ENCODE measurements at places on chromosomes 5 and 9. TPM values are rescaled to one million over a fixed set of nuclear protein-coding genes. Genes with fewer than 3 reads are reported as not detected.

Gene PLAA
- total RNA-seq = 11.2 TPM

Gene PCYOX1L
- total RNA-seq = 5.6 TPM

Gene SEPTIN8
- 27.7 TPM for total RNA-seq

Gene SHC3
- 6.9 TPM for total RNA-seq

Gene DRD1
- not detected for total RNA-seq

Gene ADCY2
- 0.52 TPM for total RNA-seq

Gene MCTP1
- total RNA-seq = 3.6 TPM

Gene SAXO1
- total RNA-seq = not detected

Gene ARHGAP26
- 12.5 TPM for total RNA-seq

Gene ADAMTS19
- 1.3 TPM for total RNA-seq

Gene TICAM2
- total RNA-seq = 1.6 TPM

Gene FBP2
- 3.1 TPM for total RNA-seq

Gene DMRTA1
- total RNA-seq = 3.3 TPM

Gene PDCD1LG2
- 0.99 TPM for total RNA-seq

DNA sequence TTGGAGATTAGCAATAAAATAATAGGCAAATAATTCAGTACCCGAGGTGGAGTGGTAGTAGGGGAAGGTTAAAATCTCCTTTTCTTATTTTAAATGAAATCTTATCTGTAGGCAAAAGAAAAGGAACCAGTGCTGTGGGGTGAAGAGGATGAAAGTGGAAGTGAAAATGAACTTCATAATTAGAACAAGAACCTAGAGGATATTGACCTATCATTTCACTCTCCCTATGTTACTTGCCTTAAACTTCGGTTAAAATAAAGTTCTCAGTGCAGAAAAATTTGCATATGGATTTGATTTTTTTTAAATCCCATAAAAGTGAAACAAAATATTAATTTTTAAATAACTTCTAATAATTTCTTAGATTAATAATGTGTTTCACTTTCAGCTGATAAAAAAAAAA, 1094.9 kb upstream of the C9orf72 start:
- no peaks in the 10 kb centered on the region for H3K4me1 ChIP-seq
- H3K36me3 ChIP-seq = no peaks in the 10 kb centered on the region
- DNase-seq = no peak
- H3K27me3 ChIP-seq = no peaks in the 10 kb centered on the region

DNA sequence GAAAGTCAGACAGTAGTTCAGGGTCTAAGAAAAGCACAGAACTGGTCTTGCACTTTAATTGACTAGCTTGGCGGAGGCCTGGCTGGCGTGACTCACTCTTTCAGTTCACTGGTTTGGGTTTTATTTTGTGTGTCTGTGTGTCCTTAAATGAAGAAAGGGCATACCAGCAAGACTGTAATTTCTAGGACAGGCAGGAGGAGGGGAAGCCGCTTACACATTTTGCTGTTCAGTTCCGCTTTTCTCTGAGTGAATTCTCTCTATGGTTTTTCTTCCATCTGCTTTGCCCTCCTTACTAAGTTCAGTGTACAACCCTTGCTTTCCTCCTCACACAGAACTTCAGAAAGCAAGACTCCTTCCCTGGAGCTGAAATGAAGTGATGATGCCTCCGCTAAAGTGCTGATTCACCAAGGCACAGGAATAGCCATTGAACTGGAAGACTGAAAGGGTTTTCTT, 150.8 kb downstream of the MEF2C start:
- no peaks in the 10 kb centered on the region for H3K4me1 ChIP-seq
- H3K36me3 ChIP-seq = no peaks in the 10 kb centered on the region
- no peak overlapping the region for H3K27ac ChIP-seq
- DNase-seq = no peak

- peaks cover 67% of the 10 kb centered on the region for H3K4me1 ChIP-seq
- no peak overlapping the region for H3K27ac ChIP-seq
- H3K27me3 ChIP-seq = no peaks in the 10 kb centered on the region
- DNase-seq = no peak
Measured at GRCh38 chr5:177310332-177310731, 1.4 kb downstream of the MXD3 start.

GRCh38 chr5:74422671-74423070, 217.9 kb downstream of the ENC1 start:
- H3K27me3 ChIP-seq = no peaks in the 10 kb centered on the region
- no peak overlapping the region for H3K4me3 ChIP-seq
- H3K27ac ChIP-seq = no peak overlapping the region

- H3K36me3 ChIP-seq = no peaks in the 10 kb centered on the region
- H3K27ac ChIP-seq = peak overlapping the region; percentile 93
- H3K4me1 ChIP-seq = peaks cover 36% of the 10 kb centered on the region
- no peak for DNase-seq
- H3K4me3 ChIP-seq = no peak overlapping the region
Measured at GRCh38 chr5:149999359-149999758, 1.1 kb downstream of the TIGD6 start.

DNA sequence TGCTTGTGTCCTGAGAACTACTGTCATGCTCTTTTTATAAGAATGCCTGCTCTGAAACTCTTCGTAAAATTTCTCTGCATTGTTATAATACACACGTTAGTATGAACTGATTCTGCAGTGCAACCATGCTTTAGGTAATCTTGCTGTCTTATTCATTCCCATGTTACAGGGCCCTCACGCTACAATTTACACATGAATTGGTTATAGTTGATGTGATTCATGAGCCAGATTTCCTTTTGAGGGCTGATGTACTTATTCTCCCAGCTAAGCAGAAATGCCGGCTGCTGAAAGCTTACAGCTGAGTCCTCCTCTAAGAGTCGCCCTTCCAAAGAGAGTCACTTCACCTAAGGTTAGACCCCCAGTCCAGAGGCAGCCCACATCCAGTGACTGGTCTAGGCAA, 233.5 kb upstream of the PCSK5 start:
- no peak overlapping the region for H3K27ac ChIP-seq
- H3K4me3 ChIP-seq = no peak overlapping the region
- no peaks in the 10 kb centered on the region for H3K27me3 ChIP-seq

- H3K4me1 ChIP-seq = no peaks in the 10 kb centered on the region
- no peaks in the 10 kb centered on the region for H3K27me3 ChIP-seq
- no peak for DNase-seq
- H3K27ac ChIP-seq = no peak overlapping the region
- H3K36me3 ChIP-seq = no peaks in the 10 kb centered on the region
Measured at GRCh38 chr9:119398350-119398749, 29.1 kb upstream of the BRINP1 start.

GRCh38 chr9:38294220-38294960, 98.1 kb upstream of the ALDH1B1 start:
- no peaks in the 10 kb centered on the region for H3K27me3 ChIP-seq
- H3K4me3 ChIP-seq = no peak overlapping the region
- H3K4me1 ChIP-seq = peaks cover 30% of the 10 kb centered on the region

DNA sequence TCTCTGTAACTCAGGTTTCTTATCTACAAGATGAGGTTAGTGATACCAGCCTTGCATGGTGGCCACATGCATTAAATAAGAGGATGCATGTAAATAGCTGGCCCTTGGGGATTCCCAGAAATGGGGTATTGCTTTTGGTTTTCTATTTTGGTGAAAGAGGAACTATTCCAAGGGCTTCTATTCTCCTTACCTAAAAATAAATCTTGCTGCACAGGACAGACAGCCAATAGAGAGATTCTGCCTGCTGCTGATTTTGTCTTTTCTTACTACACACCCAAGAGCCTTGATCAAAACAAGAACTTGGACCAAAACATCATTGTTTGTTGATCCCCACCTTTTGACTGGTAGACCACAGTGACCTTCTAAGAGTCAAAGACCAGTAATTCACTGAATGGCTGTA, 161.8 kb downstream of the PJA2 start:
- H3K4me3 ChIP-seq = no peak overlapping the region
- H3K4me1 ChIP-seq = no peaks in the 10 kb centered on the region
- H3K27ac ChIP-seq = no peak overlapping the region
- DNase-seq = no peak

GRCh38 chr9:35948901-35949318, 9.0 kb downstream of the OR2S2 start:
- H3K27ac ChIP-seq = no peak overlapping the region
- no peaks in the 10 kb centered on the region for H3K36me3 ChIP-seq
- DNase-seq = no peak
- H3K27me3 ChIP-seq = no peaks in the 10 kb centered on the region
- H3K4me3 ChIP-seq = no peak overlapping the region

DNA sequence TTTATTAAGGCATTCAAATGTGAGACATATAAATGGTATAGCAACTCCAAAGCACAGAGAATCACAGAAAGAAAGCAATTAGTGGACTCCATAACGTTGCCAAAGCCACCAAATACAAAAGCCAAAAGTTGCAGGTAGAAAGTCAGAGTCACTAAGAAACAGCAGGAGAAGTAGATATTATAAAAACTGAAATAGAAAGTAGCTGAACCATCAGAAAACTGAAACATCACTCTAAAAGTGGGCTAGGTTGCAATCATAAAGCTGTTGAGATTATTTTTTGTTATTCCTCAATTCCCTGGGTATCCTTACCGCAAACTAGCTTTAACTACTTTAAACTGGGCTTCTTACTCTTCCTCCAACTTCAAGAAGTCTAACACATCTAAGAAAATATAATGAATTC, 108.1 kb upstream of the ARRDC3 start:
- H3K4me1 ChIP-seq = no peaks in the 10 kb centered on the region
- no peak overlapping the region for H3K4me3 ChIP-seq
- no peaks in the 10 kb centered on the region for H3K36me3 ChIP-seq
- H3K27me3 ChIP-seq = no peaks in the 10 kb centered on the region
- no peak for DNase-seq

DNA sequence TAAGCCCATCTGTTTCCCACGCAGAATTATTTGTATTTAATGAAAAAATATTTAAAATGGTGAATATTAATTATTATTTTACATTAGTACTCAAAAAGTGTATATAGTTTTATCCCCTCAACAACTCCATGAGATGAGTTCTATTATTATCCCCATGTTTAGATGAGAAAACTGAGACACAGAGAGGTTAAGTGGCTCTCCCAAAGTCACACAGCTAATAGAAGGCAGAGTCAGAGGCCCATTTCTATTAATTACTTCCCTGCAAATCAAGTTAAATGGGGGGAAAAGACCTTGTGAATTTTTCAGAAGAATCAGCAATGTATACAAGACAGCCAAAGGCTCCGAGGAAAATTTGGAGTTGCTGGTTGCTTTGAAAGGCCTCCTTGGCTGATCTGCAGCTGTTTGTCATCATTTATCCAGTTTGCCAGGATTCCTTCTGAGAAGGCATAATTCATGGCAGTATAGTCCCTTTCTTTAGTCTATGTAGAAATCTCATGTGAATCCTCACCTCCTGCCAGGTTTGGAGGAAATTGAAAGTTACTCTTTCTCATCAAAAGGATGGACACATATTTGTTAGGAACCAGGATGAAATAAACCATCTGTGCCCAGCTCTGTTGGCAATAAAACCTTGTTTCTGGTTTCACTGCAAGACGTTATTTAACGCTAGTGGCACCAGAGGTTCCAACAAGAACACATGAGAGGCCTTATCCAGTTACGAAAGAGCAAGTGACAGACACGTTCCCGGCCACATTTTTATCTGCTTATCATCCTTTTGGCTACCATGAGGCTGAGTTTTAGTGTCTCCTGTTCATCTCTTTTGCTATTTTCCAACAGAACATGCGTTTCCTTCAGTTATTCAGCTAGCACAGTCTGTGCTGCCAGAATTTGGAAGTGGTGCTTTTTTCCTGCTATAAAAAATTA, 621 bp downstream of the FYB1 start:
- DNase-seq = no peak
- H3K27me3 ChIP-seq = no peaks in the 10 kb centered on the region
- no peak overlapping the region for H3K4me3 ChIP-seq
- H3K4me1 ChIP-seq = no peaks in the 10 kb centered on the region
- no peak overlapping the region for H3K27ac ChIP-seq

DNA sequence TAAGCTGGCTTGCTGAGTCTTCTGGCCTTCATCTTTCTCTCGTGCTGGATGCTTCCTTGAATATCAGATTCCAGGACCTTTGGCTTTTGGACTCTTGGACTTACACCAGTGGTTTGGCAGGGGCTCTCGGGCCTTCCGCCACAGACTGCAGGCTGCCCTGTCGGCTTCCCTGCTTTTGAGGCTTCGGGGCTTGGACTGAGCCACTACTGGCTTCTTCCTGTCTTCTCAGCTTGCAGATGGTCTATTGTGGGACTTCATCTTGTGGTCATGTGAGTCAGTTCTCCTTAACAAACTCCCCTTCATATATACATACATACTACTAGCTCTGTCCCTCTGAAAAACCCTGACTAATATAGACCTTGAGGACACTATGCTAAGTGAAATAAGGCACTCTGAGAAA, 78.3 kb upstream of the SSBP2 start:
- H3K4me1 ChIP-seq = no peaks in the 10 kb centered on the region
- H3K36me3 ChIP-seq = no peaks in the 10 kb centered on the region
- no peaks in the 10 kb centered on the region for H3K27me3 ChIP-seq
- H3K27ac ChIP-seq = no peak overlapping the region

- H3K36me3 ChIP-seq = no peaks in the 10 kb centered on the region
- H3K4me3 ChIP-seq = peak overlapping the region; percentile 39
- H3K27ac ChIP-seq = no peak overlapping the region
- H3K4me1 ChIP-seq = peaks cover 14% of the 10 kb centered on the region
Measured at GRCh38 chr5:98768160-98768959, 5.1 kb upstream of the RGMB start.

- no peaks in the 10 kb centered on the region for H3K4me1 ChIP-seq
- no peak overlapping the region for H3K4me3 ChIP-seq
- no peak overlapping the region for H3K27ac ChIP-seq
- no peaks in the 10 kb centered on the region for H3K27me3 ChIP-seq
Measured at GRCh38 chr5:157877821-157878220, 18.9 kb upstream of the CLINT1 start.

DNA sequence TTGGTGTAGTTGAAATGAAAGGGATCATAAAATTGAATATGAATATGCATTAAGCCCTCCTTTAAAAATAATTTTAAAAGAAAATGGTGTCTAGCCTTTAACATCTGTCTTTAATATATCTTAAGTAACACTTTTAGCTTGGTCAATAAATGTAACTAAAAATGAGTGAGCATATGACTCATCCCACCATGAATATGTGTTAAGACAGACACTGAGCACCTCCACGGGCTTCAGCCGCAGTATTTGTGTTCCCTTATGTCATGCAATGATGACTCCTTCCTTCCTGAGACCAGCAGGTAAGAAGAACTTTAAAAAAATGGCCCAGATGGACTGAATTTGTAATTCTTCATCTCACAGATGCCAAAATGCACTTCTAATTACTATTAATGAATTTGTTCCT, 563.2 kb downstream of the NR2F1-AS1 start:
- no peaks in the 10 kb centered on the region for H3K36me3 ChIP-seq
- no peak overlapping the region for H3K4me3 ChIP-seq
- no peaks in the 10 kb centered on the region for H3K4me1 ChIP-seq
- H3K27ac ChIP-seq = no peak overlapping the region
- H3K27me3 ChIP-seq = no peaks in the 10 kb centered on the region

GRCh38 chr9:21443849-21444625, 3.8 kb downstream of the IFNA1 start:
- no peak overlapping the region for H3K4me3 ChIP-seq
- no peaks in the 10 kb centered on the region for H3K4me1 ChIP-seq
- no peak for DNase-seq
- H3K27me3 ChIP-seq = no peaks in the 10 kb centered on the region
- no peaks in the 10 kb centered on the region for H3K36me3 ChIP-seq

DNA sequence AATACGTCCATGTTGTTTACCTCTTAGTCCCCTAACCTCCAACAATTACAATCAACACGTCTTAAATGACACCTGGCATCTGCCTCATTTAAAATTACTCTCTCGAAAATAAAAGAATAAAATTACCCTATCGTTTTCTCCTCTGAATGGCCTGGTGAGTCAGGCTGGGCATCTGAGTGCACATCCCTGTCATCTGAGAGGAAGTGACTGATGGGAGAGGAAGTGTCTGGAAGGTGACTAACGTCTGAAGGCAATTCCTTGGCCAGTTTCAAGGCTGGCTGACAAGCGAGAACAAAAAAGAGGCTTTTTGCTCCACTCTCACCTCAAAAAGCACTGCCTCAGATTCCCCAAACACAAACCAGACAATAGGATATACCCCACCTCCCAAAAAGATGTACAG, 57.7 kb downstream of the MAPKAP1 start:
- no peaks in the 10 kb centered on the region for H3K27me3 ChIP-seq
- no peak for DNase-seq
- peak overlapping the region; percentile 65 for H3K27ac ChIP-seq
- no peaks in the 10 kb centered on the region for H3K36me3 ChIP-seq
- peaks cover 10% of the 10 kb centered on the region for H3K4me1 ChIP-seq
